ENCODE measurements at places on chromosomes 7 and 10.

DNA sequence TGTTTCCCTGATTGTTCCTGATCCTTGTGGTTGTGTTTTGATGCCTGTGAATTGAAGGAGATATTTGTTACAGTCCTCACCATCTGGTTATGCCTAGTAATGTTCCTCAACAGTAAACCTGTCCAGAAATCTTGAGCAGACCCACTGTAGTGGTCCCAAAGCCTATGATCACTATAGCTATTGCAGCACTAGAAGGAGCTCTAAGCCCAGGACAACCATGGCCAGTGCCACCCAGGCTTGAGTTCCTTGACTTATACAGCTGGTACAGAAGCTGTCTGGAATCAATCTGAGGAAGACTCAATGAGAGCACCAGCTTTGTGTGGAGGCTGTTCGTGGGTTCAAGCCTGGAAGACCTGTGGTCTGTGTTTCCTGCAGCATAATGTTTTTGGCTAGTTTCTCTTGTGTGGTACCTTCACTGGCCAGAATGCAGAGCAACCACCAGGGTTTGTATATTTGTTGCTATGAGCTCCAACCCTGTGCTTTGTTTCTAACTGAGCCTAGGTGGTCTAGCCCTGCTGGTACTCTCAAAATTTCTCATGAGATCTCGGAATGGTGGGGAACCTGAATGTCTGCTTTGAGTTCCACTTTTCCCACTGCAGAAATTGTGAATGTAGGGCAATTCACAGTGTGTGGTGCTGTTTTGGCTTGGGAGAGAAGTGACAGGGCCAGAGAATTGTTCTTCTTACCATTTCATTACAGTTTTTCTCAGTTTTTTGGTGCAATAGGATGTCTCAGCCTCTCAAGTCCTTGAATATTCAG, 355.2 kb downstream of the SUGCT start:
- no peak for DNase-seq

GRCh38 chr7:101015626-101016025, 4.3 kb upstream of the MUC17 start:
- DNase-seq: no peak

DNA sequence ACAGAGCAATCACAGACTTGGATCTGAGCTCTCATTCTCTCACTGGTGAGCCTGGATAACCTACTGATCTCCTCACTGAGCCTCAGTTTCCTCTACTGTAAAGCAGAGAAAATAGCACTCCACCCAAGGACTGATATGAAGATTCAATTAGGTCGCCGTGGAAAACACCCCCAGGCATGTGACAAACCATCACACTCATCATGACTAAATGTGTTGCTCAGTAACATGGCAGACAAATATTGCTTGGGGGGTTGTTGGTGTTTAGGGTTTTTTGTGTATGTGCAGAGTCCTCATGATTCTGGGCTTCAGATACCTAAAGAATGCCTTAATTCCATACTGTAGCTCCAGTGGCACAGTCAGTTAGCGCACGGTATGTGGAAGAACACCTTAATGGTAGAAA, 122.1 kb upstream of the TCF7L2 start:
- DNase-seq: no peak

DNA sequence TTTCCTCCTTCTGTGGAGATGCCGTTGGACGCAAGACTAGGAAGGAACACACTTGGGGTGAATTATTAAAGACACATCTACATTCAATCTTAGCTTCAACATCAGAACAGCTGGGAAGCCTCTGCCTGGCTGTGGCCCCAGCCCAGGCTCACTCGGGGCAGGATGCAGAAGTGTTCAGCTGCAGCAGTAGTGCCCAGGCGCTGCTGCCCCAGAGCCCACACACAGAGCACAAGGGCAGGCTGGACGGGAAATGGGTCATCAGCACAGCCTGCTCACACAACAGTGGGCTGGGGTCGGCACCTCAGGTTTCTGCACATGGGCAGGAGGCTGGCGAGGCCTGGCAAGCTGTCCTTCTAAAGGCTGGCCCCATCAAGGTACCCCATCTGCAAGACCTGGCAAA, 42.5 kb downstream of the NOD1 start:
- DNase-seq: no peak

GRCh38 chr10:34743814-34744213, 71.3 kb downstream of the PARD3 start:
- no peak for DNase-seq

DNA sequence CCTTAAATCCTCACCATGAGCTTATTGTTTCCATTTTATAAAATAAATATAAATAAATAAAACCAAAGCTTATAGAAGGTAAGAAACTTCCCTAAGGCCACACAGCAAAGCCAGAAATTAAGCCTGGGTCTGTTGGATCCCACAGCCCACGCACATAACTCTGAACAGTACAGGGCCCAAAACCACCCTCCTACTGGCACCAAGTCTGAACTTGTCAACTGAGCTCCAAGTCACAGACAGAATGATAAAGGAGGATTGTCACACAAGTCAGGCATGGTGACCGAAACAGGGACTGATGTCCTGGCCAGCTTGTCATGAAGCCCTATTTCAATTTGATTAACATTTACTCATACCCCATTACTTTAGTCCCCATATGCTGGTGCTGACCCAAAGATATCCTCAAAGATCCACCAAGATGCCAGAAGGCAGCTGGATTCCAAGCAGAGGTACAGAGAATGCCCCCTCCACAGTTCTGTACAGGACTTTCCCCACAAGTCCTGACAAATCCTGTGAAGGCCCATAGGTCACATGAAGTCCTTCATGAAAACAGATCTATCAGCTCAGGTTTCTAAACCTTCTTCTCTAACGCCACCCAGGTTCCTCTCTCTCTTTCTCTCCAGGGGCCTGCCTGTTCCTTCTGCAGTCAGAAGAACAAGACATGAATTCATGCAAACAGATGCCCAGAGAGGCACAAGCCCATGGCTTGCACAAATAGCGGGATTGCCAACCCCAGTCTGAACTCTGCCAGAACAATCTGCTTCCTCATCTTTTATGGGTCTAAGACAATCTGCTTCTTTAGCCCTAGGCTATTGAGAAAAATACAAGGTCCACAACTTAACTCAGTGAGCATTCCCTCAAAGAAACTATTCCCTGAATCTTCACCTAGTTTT, 60.9 kb downstream of the GLI3 start:
- no peak for DNase-seq

- DNase-seq: no peak
Measured at GRCh38 chr10:127836176-127836575, 56.6 kb downstream of the CLRN3 start.

- no peak for DNase-seq
Measured at GRCh38 chr10:1952126-1953095, 215.1 kb upstream of the ADARB2 start.

All from vagina (tissue), 2 donors.